ENCODE measurements at places on chromosomes 1 and 21.

DNA sequence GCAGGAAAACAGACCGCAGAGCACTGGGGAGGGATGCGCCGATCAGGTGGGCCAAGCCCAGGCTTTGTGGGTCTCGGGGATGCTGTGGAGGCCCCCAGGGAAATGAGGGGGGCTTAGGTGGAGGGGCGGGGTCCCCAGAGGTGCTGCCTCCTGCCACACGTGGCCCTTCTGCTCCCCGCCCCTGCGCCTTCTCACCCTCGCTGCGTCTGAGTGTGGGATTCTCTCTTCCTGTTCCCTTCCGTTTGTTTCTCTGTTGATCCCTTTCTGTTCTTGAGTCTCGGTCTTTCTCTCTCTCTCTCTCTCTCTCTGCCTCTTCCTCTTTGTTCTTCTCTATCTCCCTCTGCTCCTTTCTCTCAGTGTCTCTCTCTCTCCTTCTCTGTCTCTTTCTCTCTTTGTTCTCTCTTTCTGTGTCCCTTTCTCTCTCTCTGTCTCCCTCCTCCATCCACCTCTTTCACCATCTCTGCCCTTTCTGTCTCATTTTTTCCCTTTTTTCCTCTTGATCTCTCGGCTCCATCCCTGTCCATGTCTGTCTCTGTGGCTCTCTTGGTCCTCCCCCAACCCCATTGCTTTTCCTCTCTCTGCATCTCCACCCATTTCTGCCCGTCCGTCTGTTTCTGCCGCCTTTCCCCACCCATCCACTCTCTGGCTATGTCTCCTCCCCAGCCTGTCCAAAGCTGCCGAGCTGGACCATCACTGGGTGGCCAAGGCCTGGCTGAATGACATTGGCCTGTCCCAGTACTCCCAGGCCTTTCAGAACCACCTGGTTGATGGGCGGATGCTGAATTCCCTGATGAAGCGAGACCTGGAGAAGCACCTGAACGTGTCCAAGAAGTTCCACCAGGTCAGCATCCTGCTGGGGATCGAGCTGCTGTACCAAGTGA is 52.4 kb upstream of the TMEM51 start:
- DNase-seq: no peak

- no peak for DNase-seq
Observed at GRCh38 chr1:212678456-212679410, 20.9 kb downstream of the BATF3 start.

- DNase-seq: no peak
Observed at GRCh38 chr1:57986432-57986831, 560.1 kb downstream of the OMA1 start.

GRCh38 chr1:58975888-58976287 is 192.0 kb upstream of the JUN start:
- DNase-seq: no peak

DNA sequence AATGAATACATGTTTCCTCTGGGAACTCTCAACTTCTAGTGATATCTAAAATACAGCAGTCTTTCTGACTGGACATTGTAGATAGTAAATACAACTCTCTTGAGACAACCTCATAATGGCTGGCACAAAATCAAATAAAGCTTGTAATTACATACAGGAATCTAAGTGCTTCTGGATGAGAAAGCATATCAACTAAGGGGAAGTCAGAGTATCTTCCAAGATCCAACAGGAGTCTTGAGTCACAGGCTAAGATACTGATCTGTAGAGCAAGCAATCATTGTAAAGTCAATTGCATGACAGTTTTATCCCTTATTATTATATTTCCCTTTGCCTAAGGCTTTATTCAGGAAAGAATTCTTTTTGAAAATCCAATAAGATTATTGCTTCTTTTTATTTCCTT is 249.9 kb downstream of the LRRIQ3 start:
- DNase-seq: no peak

GRCh38 chr1:72837781-72838180 is 555.4 kb upstream of the NEGR1 start:
- DNase-seq: no peak

DNA sequence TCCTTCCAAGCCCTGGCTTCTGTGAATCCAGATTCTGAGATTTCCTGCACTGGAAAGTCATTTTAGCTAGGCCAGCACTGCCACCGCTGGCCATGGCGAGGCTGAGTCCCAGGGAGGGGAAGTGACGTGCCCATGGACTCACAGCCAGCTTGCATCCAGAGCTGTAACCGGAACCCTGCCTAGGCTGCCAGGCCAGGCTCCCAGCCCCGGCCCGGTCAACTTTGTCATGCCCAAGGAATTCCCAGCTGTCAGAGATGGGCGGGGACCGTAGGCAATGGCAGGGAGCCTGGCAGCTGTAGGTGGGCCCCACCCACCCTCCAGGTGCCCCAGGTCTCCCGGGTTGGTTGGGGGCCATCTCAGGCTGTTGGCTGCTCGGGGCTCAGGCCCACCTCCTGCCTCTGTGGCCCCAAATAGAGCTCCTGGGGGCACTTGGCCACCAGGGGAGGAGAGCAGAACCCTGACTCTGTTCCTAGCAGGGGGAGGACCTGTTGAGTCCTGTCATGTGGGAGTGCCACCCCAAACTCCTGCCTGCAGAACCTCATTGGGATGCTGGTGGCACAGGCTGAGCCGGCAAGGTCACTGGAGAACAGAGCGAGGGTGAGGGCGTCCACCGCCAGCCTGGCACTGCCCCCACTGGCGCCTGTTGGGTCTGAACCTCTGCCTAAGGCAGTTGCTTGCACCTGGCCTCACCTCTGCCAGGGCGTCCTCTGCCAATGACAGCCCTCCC is 57.8 kb downstream of the FOXO6 start:
- no peak for DNase-seq

DNA sequence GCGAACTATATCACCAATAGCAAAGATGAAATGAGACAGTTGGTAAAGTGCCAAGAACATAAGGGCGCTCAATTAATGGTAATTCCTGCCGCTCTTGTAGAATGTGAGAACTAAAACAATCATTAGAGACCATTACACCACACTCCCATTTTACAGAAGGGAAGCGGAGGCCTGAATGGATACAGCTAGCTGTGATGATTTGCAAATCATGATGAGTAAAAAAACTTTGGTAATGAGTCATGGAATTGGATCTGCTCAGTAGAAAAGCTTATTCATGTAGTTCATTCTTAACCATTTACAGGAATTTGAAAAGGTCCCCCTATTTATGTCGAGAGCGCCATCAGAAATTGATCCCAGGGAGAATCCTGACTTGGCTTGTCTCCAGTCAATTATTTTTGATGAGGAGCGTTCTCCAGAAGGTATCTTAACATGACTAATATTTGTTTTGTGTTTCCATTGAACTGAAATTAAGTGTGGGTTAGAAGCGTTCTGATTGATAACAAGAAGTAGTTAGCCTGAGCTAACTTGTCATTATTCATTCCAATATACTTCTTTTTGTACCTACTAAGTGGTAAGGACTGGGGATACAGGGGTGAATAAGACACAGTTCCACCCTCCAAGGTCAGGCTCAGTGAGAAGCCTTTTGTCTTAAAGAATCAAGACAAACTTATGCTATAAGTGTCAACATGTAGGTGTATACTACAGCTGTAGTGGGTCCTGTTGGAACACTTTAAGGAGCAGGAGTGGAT is 812 bp downstream of the TTC4 start:
- DNase-seq: no peak

GRCh38 chr1:164515711-164516331 is 43.2 kb upstream of the PBX1 start:
- DNase-seq: no peak

DNA sequence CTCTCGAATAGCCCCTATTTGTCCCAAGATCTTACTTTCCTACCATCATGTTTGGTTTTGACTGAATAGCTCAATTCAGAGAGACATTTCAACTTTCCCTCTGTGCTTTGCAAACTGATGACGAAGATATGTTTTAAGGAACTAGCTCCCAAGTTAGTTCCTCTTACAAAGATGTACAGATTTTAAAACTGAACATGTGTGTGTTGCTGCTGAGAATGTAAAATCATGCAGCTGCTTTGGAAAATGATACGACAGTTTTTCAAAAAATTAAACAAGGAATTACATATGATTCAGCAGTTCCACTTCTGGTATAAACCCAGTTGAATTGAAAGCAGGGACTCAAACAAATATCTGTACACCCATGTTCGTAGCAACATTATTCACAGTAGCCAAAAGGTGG is 33.6 kb downstream of the KIF26B start:
- no peak for DNase-seq

DNA sequence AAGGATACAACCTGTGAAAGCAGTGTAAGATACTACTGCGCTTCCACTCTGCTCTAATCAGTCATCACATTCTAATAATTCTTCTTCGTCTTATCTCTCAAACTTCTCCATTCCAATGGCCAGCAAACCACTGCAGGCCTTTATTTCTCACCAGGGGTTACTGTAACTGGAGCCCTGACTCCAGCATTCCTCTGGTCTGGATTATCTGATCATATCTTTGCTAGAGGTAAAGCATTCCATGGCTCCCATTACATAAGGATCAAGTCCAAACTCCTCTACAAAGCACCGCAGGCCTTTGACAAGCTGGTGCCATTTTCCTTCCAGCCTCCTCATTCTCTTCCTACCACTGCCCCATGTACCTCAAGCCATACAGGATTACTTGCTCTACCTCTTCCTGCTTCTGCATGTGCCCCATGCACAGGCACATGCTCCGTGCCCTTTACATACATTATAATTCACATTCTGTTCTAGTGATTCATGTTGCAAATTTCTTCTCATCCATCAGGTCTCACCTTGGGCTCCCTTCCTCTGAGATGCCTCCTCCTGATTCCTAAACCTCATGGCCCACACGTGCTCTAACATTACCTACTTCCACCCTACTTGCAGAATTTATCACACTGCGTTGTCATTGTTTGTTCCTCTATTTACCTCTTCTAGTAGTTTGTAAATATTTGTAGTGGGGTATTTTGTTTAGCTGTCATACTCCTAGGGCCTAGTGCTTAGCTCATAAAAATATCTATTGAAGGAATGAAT is 9.3 kb upstream of the SERBP1 start:
- DNase-seq: no peak

DNA sequence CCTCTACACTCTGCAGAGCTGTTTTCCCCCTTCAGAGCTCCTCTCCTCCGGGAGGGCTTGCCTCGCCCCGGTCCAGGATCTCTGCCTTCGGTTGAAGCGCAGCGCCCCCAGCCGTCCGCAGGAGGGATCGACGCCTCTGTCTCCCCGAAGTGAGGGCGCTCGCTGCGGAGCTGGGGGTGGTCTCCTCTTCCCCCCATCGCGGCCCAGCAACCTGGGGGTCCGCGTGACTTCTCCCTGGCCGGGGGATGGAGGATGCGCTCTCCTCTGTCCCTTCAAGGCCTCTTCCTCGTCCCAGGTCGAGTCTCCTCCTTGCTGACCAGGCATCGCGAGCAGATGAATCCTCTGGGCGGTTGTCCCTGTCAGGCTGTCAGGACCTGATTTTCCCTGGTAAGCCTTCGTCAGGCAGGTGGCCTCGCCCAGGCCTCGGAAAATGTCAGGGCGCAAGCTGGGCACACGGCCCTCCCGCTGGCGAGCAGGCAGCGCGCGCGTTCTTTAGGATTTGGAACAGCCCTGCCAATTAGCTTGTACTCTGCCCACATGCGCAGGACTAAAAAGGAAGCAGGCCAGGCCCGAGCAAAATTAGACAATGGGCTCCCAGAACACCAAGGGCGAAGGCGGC is 90.5 kb downstream of the EDEM3 start:
- DNase-seq: peak; percentile 78

GRCh38 chr1:196558411-196558810 is 49.8 kb downstream of the KCNT2 start:
- no peak for DNase-seq

DNA sequence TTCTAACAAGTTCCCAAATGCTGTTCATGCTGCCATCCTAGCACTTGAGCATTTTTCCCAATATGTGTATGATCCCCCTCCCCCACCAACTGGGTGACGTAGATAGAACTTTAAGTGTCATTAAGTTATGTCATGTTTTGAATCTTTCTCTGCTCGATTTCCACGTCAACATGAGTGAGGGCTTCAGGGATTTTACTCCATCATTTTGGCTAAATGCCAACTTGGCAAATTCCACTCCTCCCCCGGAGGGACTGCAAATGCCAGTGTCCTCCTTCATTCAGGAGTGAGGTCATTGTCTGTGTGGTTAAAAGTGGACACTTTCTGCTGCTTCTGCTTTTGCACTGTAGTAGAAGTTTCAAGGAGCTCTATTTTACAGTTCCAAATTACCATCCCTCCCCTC is 201.7 kb downstream of the FGGY start:
- no peak for DNase-seq

GRCh38 chr1:30058970-30059369 is 664.4 kb downstream of the MATN1 start:
- DNase-seq: no peak

DNA sequence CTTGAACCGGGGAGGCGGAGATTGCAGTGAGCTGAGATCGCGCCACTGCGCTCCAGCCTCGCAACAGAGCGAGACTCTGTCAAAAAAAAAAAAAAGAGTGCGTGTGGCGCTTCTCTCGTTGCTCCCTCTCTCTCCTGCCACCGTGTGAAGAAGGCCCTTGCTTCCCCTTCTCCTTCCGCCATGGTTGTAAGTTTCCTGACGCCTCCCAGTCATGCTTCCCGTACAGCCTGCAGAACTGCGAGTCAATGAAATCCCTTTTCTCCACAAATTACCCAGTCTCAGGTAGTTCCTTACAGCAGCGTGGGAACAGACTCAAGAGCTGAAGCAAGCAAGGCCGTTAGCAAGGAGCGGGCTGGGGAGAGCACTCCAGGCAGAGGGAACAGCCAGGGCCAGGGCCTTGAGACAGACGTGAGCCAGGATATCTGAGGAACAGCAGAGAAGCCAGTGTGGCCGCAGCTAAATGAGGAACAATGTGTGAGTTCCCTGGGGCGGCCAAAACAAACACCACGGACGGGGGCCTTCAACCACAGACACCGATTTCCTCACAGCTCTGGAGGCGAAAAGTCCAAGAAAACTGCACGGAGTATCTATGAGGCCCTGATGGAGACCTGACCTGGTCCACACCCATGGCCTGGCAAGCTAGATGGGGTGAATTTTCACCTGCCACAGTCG is 54.2 kb upstream of the ETS2 start:
- no peak for DNase-seq

- DNase-seq: no peak
Observed at GRCh38 chr1:114559356-114559755, 22.1 kb downstream of the BCAS2 start.

- peak; percentile 30 for DNase-seq
Observed at GRCh38 chr1:89525169-89525855, 683 bp downstream of the LRRC8B start.

DNA sequence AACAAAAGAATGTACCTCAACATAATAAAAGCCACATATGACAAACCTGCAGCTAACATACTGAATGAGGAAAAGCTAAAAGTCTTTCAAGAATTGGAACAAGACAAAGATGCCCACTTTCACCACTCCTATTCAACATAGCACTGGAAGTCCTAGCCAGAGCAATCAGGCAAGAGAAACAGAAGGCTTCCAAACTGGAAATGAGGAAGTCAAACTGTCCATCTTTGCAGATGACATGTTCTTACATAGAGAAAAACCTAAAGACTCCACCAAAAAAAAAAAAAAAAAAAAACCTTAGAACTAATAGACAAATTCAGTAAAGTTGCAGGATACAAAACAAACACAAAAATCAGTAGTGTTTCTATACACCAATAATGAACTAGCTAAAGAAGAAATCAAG is 20.2 kb downstream of the NSL1 start:
- DNase-seq: no peak

- no peak for DNase-seq
Observed at GRCh38 chr1:186609183-186609582, 71.0 kb downstream of the PTGS2 start.
